ENCODE measurements at places on chromosomes 4 and X. TPM values are rescaled to one million over a fixed set of nuclear protein-coding genes. Genes with fewer than 3 reads are reported as not detected.
A peak's percentile ranks its signal among the peaks of the same experiment; 100 is the strongest.

The SNCA gene
- total RNA-seq = 14.6 TPM

DNA sequence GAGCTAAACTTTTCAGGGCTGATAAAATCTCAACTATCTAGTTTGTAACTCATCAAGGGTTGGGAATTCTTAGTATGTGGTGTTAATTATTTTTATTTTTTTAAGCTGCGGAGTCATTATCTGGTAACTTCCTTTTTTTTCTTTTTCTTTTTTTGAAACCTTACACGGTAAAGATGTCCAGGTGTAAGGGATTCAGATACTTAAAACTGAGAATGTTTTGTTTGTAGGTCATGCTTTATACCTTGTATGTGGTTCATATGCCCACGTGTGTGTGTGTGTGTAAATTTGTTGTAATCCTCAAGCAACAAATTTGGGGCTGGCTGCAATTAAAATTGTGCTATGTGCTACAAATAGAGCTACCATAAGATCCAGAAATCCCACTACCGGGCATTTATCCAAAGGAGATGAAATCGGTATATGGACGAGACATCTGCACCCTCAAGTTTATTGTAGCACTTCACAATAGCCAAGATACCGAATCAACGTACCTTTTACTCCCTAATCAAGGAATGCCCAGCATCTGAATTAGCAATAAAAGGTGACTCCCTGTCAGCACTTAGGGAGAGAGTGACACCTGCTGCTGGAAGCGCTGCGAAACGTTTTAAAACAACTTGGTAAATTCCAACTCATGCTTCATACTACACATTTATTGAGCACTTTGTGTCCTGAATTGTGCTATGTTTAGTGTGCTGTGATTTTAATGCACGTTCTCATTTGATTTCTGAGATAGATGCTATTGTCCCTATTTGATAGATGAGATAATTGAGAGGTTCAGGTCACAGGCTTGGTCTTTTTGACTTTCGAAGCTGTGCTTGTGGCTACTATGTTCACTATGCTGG lies 16.1 kb downstream of the MSMO1 start:
- DNase-seq = no peak

The LGI2 gene
- total RNA-seq = 4.8 TPM

The DCHS2 gene
- total RNA-seq = 2.6 TPM

- DNase-seq = no peak
These were observed 425.1 kb downstream of the RAB28 start for GRCh38 chr4:13059019-13059418.

GRCh38 chr4:67721770-67722597 lies 21.0 kb upstream of the UBA6 start:
- DNase-seq = no peak

The PDCL2 gene
- total RNA-seq = not detected

DNA sequence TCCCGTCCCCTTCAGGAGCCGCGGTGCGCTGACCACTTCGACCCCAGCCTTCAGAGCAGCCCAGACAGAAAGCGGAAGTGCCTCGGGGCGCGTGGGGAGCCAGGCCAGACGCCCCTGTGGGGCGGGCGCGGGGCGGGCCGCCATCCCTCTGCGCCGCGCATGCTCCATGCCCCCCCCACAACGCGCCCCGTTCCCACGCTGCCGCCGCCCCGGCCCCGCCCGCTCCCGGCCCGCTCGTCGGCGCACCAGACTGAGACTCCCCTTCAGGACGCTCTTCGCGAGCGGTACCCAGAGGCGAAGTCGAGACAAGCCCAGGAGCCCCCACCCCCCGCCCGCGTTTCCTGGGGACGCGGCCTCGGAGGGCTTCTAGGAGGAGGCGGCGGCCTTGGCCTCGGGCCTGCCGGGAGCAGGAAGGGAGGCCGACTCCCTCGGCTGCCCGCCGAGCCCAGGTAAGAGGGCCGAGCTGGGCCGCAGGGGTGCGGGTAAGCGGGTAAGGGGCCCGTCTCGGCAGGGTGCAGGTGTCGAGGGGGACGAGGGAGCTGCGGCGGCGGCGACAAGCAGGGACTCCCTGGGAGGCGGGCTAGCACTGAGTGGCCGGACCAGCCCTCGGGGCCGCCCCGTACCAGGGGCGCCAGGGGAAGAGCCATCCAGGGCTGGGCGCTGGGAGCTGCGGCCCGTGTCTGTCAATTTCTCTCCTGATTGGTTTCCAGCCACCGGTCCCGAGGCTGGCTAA lies at the start of gene ZFP92:
ZFP92 (plus strand) TSS at position 218 of the 733 bp plus-strand sequence. CDS start 6,851 bp downstream, outside the sequence.
- no peak for DNase-seq

The RTL9 gene
- total RNA-seq = 0.11 TPM

The ASB9 gene
- total RNA-seq = not detected

DNA sequence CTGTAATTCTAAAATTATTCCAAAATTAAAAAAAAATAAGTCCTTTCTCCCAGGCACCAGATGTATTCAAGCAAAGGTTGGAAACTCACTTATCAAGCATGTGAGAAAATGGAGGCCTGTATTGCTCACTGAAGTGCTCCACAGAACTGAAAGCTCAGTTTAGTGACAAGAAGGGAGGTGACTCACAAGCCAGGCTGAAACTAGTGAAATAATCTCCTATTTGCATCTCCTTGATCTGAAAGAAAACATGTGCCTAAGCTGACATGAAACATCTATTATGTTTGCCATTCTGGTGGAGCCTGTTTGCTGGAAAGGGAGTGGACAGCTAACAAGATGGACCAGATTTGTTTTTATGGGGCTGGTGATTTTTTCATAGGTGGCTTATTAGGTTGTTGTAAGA lies 54.0 kb upstream of the AMELX start:
- DNase-seq = no peak

DNA sequence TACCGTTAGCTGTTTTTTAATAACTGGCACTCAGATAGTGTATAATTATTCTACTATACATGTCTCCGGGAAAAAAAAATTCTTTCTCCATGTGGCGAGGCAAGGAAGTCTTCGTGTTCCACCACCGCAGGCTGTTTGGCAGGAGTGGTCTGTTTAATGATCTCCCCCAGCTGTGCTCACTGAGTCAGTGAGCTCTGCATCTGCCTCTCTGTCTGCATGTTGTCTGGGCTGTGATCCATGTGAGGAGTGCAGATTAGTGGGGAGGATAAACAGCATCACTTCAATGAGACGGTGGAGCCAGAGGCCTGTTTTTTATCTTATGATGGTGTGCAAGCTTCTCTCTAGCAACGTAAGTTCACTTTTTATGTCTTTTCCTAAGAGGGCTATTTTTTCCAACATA lies 69.8 kb downstream of the RPS3A start:
- no peak for DNase-seq

- DNase-seq = no peak
These were observed 45.8 kb upstream of the ENPP6 start for GRCh38 chr4:184263461-184263860.

GRCh38 chrX:16778545-16778944 lies 7.7 kb upstream of the TXLNG start:
- no peak for DNase-seq

- no peak for DNase-seq
These were observed 13.2 kb upstream of the COX7B2 start for GRCh38 chr4:46922205-46922604.

GRCh38 chr4:183429489-183429888 lies 14.9 kb upstream of the CDKN2AIP start:
- DNase-seq = no peak

DNA sequence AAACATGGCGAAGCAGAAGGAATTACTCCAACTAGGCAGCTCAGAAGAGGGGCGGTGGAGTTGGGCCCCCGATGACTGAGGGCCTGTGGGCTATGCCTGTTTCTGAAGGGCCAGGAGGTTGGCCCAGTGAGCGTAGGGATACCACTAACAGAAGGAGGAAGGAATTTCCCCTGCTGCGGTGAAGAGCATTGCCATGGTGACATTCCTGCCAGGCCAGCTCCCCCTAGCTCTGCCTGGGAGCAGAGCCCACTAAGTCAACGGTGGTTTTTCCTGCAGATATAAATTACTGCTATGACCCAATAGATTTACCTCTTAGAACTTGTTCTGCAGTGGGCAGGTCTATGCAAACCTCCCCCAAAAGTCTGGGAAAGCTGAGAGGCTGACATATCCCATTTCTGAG lies 28.9 kb upstream of the HMX1 start:
- no peak for DNase-seq

- no peak for DNase-seq
These were observed 82.5 kb upstream of the ATOH1 start for GRCh38 chr4:93746031-93746430.

- DNase-seq = no peak
These were observed 693 bp downstream of the OCIAD1 start for GRCh38 chr4:48831532-48832030.

- DNase-seq = no peak
These were observed 45.5 kb upstream of the FAM241A start for GRCh38 chr4:112099701-112100297.

DNA sequence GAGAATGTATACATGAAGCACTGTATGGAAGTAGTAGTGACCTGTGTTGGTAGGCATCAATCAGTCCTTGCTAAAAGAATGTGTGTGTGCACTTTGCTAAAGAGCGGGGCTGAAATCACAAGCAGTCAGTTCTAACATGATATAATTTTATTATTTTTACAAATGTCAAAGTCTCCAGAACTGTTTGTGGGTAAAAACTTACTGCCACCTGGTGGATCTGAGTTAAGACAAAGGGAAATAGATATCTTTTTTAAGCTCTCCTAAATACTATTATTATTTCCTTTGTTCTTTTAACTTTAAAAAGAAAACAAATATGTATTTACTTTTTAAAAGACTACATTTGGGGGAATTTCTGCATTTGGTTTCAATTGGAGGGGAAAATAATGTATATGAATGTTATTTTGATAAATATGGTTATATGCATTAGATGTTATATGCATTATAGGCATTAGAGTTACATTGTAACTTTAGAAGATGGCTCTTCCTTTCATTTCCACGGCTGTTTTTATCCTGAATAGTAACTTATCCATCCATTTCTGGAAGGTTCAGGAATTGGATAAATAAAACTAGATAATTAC lies 7.8 kb upstream of the CLOCK start:
- no peak for DNase-seq

DNA sequence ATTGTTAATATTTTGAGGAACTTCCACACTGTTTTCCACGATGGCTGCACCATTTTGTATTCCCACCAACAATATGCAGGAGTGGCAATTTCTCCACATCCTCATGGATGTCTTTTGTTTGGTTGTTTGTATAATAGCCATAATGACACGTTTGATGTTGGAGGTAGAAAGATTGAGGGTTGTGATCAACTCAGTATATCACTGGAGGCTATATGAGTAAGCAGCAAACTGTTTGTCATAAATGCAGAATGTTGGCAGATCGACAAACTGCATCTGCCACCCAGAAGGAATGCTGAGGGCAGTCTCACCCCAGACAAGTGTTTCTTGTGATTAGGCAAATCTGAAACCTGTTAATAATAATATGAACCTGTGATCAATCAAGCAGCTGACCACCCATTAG lies 243.9 kb upstream of the WDFY3 start:
- DNase-seq = no peak

- no peak for DNase-seq
These were observed 106.2 kb upstream of the FAT1 start for GRCh38 chr4:186829740-186830449.

- peak; percentile 62 for DNase-seq
These were observed 1.4 kb upstream of the AADAT start for GRCh38 chr4:170091069-170091696.

The DACH2 gene
- total RNA-seq = 1.8 TPM

The RHOXF1 gene
- total RNA-seq = not detected

GRCh38 chr4:152693871-152694270 lies 14.1 kb upstream of the TMEM154 start:
- DNase-seq = no peak

DNA sequence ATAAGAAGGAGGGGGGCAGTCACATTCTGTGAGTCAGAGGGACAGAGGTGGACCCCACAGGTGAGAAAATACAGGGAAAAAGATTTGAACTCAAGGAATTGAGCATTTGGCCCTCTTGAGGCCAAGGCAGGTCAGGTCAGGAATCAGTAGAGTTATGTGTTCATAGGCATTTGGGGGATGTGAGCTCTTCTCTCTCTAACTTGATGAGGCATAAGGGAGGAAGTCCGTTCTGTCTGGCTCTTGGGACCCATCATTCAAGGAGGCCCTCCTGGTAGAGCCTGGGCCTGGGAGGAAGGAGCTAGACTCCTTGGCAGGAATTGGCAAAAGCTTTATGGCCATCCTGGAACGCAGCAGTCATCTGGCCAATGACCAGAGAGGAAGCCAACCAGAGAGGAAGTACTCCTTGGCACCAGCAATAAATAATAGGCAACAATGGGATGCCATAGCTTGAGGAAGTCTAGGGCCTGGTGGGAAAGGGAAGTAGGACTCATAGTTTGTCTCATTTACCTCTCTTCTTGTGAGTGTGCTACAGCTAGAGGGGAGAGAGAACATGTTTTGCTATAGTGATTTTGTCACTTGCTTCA lies 53.0 kb downstream of the MSN start:
- no peak for DNase-seq

The PPP4R3C gene
- total RNA-seq = not detected

DNA sequence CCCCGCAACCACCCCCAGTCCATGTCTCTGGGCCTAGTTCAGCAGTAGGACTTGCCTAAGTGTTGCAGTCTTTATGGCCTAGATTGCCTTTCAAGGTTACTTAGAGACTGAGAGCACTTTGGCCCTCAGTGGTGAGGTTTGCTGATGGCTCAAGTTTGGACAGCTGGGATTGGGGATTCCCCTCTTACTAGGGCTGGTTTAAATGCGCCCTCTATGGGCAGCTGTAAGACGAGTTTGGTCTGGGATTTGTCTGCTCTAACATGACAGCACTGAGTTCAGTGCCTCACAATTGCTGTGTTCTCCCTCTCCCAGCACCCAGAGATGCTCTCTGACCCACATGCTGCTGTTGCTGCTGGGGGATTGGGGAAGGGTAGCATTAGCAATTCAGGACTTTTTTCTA lies 23.1 kb downstream of the DACH2 start:
- DNase-seq = peak; percentile 44

The PWWP3B gene
- total RNA-seq = 0.86 TPM

GRCh38 chr4:155889031-155889793 lies 14.3 kb upstream of the TDO2 start:
- DNase-seq = no peak

- no peak for DNase-seq
These were observed 57.7 kb upstream of the C4orf54 start for GRCh38 chr4:99715286-99715685.

The PNMA3 gene
- total RNA-seq = 7.8 TPM

GRCh38 chrX:72126048-72126415 lies 5.7 kb downstream of the RTL5 start:
- DNase-seq = no peak

DNA sequence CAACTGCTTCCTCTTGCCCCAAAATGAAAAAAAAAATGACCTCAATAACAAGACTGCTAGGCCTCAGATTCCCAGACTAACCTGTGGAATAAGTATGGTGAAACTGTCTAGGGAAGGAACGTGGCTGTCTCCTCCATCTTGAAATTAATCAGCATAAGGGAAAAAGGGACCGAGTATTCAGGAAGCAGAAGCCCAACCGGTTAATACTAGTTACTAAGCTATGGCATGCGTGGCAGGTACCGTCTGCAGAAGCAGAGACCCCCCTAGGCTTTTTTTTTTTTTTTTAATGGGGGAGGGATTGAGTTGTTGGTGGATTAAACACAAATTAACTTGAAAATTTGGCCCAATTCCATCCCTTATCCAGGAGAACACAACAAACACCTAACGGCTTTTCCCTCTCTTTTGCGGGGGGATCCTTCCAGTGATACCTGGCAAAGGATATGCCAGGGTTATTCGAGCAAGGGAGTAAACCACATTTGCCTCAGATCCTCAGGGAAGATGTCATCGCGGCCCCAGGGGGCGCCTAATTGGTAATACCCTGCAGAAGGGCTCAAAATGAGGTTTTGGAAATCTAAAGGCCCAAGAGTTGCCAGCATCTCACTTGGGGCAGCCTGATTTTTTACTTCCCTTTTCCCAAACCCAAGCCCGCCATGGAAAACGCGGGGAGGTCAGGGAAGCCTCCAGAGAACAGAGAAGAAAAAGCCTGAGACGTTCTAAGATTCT lies 893 bp downstream of the RLIM start:
- no peak for DNase-seq
